Stomach (tissue), 19 donors: ENCODE measurements at places on chromosomes 4 and X. TPM values are rescaled to one million over a fixed set of nuclear protein-coding genes. Genes with fewer than 3 reads are reported as not detected.

TXK gene
- 8.3 TPM for total RNA-seq

FGFRL1 gene
- total RNA-seq: 3.5 TPM

HPSE gene
- total RNA-seq: under 0.01 TPM

IL21 gene
- not detected for total RNA-seq

USP17L30 gene
- not detected for total RNA-seq

NEIL3 gene
- total RNA-seq: 1.7 TPM

CXCL3 gene
- total RNA-seq: 94.6 TPM

MAGEA9B gene
- total RNA-seq: not detected

GATA1 gene
- not detected for total RNA-seq

IL13RA2 gene
- not detected for total RNA-seq

TRIM75 gene
- total RNA-seq: not detected

GUCY1B1 gene
- 39.7 TPM for total RNA-seq

USP26 gene
- not detected for total RNA-seq

HNRNPD gene
- 176 TPM for total RNA-seq

UBQLN2 gene
- 3.5 TPM for total RNA-seq

HGFAC gene
- total RNA-seq: not detected
